ENCODE measurements at places on chromosomes 5 and 9.

- no peak for DNase-seq
Measured at GRCh38 chr9:77807281-77807683, 159.2 kb upstream of the GNA14 start.

DNA sequence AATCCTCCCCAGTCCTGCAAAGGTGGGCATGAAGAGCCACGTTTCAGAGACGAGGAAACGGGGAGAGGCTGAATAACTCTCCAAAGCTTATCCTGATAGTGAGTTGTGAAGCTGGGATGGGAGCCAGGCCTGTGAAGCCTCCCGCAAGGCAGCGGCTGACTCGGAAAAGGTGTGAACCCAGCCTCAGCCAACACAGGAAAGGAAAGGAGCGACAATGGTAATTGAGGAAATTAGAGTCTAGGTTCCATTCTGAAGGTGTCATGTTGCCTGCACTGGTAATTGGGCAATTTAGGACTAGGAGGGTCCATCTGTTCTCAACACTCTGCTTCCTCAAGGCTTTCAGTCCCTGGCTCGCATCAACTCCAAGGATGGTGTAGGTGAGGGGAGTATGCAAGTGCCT lies 83.4 kb downstream of the LIFR start:
- DNase-seq, result no peak

DNA sequence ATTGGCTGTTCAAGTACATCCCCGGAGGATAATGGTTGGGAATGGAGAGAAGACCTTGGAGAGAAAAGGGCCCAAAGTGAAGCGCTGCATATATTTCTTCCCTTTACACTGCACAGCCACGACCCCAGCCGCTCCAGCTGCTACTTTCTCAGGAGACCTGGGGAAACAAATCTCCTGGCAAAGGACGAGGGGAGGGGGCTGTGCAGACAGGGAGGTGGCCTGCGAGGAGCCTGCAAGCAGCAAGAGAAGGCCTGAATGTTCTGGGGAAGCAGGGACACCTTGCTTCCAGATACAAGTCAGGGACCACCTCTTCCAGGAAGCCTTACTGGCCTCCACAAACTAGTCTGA lies 739 bp upstream of the PDLIM4 start:
- DNase-seq, result no peak

GRCh38 chr5:143877196-143877595 lies 65.2 kb downstream of the HMHB1 start:
- no peak for DNase-seq

GRCh38 chr5:85663708-85664031 lies 954.1 kb upstream of the COX7C start:
- no peak for DNase-seq

GRCh38 chr5:35233601-35234000 lies 3.3 kb upstream of the PRLR start:
- DNase-seq, result no peak

- no peak for DNase-seq
Measured at GRCh38 chr5:98296426-98296825, 477.0 kb upstream of the RGMB start.

DNA sequence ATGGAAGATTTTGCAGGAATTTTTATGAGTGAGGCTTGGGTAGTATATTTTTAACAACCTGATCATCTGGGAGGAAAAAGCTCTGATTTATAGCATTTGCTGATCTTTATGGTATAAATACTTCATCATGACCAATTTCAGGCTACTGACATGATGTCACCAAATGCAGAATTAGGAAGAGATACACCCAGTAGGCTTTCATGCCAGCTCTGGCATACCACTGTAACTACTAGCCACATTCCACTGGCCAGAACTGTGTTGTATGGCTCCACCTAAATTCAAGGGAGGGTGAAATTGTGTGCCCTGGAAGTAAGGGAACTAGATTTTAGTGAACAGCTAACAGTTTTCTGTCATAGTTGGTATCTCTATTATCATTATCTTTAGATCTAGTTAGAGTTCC lies 17.6 kb downstream of the AP3S1 start:
- DNase-seq, result no peak

GRCh38 chr9:108636013-108636412 lies 219.8 kb downstream of the ACTL7B start:
- DNase-seq, result no peak

- DNase-seq, result no peak
Measured at GRCh38 chr5:81838307-81838906, 87.5 kb upstream of the SSBP2 start.

DNA sequence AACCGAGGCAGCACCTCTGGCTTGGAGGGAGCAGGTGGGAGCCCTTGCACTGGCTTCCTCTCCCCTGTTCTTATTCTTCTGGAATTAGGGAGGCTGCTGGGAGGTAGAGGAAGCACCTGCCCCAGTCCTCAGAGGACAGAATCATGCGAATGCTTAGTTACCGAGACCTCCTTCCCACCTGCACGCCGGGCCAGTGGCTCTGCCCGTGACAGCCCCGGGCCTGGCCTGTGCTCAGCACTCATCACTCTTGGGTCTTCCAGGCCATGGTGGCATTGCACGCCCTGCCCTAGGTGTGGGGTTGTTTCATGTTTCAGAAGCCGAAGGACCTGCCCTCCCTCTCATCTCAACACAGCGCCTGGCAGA lies 45.3 kb upstream of the NKD2 start:
- no peak for DNase-seq

DNA sequence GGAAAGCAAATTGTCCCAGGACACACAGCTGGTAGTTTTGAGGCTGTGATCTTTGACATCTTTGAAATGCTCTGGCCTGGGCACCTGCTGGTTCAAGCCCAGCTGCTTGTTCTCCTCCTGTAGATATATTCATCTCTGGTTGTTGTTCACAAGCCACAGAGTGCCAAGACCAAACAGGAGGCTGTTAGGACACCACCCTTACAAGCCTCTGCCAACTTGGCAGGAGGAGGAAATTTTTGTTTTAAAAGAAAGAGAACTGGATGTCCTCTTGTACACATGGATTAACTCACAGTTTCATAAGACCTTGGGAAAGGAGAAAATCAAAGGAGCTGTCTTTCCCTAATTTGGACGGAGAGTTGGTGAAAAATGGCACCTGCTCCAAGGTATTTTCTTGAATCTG lies 8.5 kb upstream of the ZFP62 start:
- DNase-seq, result no peak

DNA sequence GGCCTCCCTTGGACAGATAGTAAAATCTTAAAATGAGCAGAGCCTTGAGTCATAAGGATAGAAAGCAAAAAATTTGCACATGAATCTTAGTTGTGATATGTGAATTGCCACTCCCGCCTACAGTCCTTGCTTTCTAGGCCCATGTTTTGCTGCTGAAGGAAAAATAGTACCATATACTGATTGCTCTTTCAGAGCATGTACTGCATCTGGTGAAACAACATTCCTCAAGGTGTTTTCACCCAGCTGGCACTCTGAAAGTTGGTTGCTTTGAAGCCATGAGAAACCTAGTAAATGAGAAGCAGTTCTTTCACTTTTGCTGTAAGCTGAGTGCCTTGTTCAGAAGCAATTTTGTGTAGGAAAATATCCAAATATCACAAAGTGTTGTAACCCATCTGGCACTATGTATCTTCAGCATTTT lies 10.3 kb downstream of the CDC37L1 start:
- DNase-seq, result no peak

- DNase-seq, result no peak
Measured at GRCh38 chr9:113621980-113622379, 158.5 kb downstream of the RGS3 start.
